ENCODE measurements at places on chromosomes 16 and 17.

DNA sequence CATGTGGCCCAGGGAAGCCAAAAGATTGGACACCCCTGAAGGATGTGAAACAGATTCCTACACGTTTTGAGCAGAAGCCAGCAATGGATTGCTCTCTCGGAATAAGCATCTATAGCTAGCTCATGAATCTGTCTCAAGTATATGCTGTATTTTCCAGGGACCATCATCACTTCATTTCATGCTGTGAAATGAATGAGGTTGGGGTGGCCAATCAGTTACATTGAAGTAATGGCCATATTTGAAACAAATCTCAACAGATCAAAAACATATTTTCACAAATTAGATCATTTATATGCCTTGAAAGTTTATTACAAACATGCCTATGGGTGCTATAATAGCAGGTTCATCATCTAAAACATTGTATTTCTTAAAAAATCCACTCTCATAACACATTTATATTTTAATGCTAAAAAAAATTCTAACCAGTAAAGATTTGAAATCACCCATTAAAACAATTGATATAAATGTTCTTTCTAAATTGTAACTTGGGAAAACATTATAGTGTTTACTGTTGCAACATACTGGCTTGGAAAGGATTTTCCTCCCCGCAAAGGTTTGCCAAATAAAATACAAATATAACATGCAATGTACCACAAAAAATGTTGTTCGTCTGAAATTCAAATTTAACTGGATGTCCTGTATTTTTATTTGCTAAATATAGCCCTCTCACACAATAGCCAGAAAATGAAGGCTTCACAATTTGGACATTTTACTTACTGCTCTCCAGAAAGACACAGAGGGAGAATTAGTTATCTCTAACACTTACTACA, 743.6 kb downstream of the KCNJ2 start:
- DNase-seq: no peak

- DNase-seq: no peak
Observed at GRCh38 chr17:82831818-82832200, 8.0 kb downstream of the ZNF750 start.

DNA sequence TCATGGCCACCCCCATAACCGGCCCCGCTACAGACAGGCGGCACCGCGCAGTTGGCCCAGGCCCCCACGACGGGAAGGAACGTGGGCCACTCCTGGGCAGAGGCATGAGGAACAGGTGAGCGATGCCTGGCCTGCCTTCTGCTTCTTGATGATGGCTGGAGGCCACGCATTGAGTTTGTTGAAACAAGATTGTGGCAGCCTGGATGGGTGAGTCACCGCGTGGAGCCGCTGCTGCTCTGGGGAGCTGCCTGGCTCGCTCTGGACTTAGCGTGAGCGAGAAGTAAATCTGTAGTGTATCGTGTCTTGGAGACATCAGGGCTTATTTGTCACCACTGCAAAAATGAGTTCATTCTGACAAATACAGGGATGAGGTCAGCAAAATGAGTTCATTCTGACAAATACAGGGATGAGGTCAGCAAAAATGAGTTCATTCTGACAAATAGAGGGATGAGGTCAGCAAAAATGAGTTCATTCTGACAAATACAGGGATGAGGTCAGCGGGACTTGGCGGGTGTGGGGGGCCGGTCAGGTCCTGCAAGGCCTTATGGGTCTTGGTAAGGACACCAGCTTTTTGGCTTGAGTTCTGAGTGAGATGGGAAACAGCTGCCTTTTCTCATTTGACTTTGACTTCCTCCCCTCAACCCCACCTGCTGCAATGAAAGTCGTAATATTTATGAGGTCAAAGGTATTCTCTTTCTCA, 93.0 kb downstream of the SEC14L1 start:
- peak; percentile 44 for DNase-seq

- no peak for DNase-seq
Observed at GRCh38 chr16:89412811-89413210, 77.5 kb downstream of the ANKRD11 start.

DNA sequence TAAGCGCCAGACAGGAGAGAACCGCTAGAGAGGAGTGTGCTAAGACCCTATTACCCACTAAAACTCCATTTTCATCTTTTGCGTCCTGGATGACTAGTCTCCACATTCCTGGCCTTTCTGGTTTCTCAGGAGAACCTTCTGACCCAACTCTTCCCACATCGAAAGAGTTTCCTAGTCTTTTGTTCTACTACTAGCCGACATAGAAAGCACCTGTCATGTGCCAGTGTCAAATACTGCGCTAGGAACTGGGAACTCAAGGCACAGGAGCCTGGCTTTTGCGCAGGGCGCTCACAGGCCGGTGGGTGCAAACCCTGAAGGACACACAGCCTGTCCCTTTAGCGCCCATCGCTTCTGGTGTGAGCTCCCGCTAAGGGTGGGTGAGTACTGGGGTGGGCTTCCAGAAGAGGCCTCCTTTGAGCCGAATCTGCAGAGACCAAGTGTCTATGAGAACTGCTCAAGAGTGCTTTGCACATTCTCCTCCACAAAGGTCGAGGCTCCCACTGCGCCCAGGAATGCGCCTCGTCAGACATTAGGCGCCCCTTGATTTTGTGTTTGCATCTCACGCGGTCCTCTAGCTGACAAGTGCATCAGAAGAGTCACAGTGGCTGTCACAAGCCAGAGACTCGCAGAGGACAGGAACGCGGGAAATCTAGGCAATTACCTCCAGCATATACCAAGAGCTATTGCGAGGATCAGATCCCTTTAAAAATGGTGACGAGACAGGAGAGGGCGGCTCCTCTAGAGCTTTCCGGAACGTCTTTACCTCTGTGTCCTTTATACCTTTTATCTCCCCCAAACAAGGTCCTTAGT, 2.0 kb upstream of the PSMB3 start:
- no peak for DNase-seq

- DNase-seq: no peak
Observed at GRCh38 chr16:62751218-62751617, 715.0 kb upstream of the CDH8 start.

DNA sequence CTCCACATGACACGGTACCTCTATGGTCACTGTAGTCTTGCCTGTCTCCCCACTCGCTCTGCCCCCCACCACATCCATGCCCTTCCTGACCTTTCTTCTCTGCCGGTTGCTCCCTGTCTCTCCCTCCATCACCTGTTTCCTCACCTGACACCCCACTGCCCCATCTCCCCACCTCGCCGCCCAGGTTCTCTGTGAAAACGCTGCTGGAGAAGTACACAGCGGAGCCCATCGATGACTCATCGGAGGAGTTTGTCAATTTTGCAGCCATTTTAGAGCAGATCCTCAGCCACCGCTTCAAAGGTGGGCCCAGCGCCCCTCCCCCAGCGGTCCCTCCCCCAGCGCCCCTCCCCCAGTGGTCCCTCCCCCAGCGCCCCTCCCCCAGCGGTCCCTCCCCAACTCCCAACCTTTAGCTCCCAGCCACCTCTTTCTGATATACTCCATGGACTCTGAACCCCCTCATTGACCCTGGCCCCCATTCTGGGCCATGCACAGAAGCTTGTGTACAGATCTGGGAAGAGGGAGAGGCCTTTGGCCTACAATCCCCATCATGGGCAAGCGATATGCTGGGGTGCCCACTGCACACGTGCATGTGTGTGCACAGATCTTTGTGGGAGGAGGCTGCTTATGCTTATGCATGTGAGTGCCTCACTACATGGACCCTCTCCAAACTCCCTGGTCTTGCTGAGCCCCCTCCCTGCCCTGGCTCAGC, 4.1 kb downstream of the RUNDC3A start:
- DNase-seq: no peak

DNA sequence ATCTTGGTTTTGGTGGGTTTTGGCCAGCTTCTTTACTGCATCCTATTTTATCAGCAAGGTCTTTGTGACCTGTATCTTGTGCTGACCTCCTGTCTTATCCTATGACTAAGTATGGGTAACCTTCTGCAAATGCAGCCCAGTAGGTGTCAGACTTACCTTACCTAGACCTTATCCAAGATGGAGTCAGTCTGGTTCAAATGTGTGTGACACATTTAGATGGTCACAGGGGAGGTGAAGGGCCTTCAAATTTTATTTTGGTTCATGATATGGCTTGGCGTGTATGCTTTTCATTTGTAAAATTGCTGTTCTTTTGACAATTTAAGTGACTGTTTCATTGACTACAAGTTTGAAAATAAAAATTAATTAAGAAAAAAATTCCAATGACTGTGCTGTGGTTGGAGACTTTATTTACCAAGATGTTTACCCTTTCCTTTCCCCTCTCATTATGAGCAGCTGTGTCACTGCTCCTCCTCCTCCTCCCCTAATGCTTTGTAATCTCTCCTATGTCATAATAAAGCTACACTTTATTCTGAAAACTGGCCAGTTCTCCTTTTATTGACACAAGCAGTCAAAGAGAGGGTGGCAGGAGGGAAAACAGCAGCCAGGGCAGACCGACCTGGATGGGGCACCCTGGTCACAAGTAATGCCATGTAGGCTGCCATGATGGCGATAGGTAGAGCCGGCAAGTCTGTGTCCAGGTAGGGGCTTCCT, 49.4 kb downstream of the TNFRSF13B start:
- no peak for DNase-seq

DNA sequence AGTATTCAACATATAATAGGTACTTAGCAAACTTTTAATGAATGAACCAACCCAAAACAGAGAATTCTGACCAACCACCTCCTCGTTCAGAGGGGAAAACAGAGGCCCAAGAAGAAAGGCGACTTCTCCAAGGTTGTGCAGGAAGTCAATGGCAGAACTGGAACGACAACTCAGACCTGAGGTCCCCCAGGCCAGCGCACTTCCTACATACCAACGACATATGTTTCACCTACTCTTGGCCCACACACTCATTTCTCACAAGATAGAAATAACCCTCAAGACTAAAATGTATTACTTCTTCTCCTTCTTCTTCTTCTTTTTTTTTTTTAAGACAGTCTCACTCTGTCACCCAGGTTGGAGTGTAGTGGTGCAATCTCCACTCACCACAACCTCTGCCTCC, 14.4 kb downstream of the CHCT1 start:
- DNase-seq: peak; percentile 37

- DNase-seq: no peak
Observed at GRCh38 chr17:82650723-82651122, 2.5 kb upstream of the WDR45B start.

- no peak for DNase-seq
Observed at GRCh38 chr17:17698869-17699351, 17.7 kb downstream of the RAI1 start.
